Stimulated activated CD4-positive, alpha-beta T cell treated with anti-CD3 and anti-CD28 coated beads, Interleukin-15, amount 100 ng/mL, for 1 hour (primary cell): ENCODE measurements at places on chromosomes 3 and 15.

GRCh38 chr3:116980099-116980498 is 270.5 kb downstream of the TUSC7 start:
- DNase-seq = no peak

DNA sequence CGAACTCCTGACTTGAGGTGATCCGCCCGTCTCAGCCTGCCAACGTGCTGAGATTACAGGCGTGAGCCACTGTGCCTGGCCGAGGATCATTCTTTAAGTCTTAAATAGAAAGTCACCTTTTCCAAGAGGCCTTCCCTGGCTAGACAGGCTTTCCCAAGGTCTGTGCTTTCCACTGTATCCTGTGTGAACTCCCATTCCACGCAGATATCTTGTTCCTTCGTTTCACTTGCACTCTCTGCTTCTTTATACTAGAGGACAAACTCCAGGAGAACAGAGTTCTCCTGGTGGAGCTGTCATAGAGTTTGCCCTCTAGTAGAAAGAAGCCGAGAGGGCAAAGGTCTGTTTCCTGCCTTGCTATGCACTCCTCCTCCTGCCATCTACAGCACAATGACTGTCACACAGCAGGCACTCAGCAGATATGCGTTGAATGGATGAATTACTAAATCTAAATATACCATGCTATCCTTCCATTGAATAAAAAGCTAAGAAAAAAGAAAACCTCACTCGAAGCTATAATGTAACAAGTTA is 211.2 kb downstream of the FOXP1 start:
- DNase-seq = no peak

DNA sequence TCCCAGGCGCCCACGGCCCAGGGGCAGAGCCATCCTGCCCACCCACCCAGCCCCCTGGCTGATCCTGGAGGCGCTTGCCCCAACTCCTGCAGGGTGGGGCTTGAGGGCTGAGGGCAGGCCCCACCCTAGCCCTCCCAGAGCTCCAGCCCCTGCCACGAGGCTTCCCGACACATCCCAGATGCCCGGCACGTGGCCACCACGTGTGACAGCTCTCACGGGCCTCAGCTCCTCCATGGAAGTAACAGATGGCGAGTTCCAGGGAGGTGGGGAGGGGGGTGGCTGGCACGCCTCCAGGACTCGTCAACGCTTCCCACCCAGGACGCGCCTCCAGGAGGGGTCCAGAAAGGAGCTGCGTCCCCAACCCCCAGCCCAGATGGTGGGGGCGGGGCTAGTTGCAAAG is 29.1 kb downstream of the PLXND1 start:
- no peak for DNase-seq

DNA sequence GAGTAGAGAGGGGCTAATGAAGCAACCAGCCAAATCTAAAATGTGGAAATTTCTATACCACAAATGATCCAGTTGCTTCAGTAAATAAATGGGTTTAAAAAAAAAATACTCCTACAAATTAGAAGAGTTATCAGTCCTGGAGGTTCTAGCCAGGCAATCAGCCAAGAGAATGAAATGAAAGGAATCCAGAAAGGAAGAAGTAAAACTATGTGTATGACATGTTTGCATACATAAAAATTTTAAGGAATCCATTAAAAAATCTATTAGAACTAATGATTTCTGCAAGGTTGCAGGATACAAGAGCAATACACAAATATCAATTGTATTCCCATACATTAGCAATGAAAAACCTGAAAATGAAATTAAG is 9.6 kb downstream of the MESP2 start:
- no peak for DNase-seq

- no peak for DNase-seq
Measured at GRCh38 chr3:72120806-72121778, 336.1 kb upstream of the PROK2 start.

DNA sequence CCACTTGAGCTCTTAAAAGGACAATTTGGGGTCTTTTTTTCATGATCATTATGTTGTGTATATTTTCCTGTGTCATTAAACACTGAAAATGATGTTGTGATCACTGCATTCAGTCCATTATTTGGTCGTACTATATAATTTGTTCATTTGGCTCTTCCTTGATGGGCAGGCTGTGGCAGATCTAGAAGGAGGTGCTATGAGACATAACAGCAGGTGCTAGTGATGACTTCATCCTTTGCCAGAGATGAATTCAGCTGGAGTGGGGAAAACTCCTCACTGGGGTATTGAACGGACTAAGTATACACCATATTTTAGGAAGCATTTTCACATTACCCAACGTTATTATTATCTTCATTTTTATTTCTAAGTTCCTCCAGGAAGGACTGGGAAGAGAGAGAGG is 12.0 kb downstream of the CMTM7 start:
- DNase-seq = no peak

DNA sequence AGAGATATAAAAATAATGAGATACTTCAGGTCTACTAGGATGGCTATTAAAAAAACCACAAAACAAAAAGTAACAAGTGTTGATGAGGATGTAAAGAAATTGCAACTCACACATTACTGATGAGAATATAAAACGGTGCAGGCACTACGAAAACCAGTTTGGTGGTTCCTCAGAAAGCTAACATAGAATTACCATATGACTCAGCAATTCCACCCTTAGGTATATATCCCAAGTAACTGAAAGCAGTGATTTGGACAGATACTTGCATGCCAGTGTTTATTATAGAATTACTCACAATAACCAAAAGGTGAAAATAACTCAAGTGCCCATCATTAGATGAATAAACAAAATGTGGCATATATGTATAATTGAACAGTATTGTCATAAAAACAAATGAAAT is 87.5 kb upstream of the MELTF start:
- no peak for DNase-seq

GRCh38 chr3:41893977-41894376 is 67.9 kb downstream of the ULK4 start:
- no peak for DNase-seq

GRCh38 chr3:196754091-196754981 is 14.7 kb downstream of the PAK2 start:
- no peak for DNase-seq

DNA sequence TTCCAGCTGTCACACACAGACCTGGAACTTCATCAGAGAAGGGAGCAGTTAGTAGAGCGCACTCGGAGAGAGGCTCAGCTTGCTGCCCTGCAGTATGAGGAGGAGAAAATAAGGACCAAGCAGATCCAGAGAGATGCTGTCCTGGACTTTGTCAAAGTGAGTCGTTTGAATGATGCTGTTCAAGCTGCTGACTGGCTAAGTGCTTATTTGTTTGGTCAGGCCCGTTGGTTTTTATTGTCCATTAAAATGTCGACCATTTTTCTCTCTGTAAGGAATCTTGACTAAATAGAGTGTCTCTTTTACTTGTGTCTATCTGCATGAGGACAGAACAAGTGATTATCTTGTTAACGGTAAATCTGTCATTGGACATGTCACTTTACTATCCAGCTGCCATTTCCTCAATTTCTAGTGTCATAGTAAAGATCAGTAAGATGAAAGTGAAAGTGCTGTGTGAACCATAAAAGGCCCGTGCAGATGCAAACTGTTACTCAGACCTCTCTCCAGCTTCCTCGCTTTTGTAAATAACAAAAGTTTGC is 56.9 kb downstream of the LRCH3 start:
- no peak for DNase-seq
